Endothelial cell of umbilical vein (primary cell): ENCODE measurements at places on chromosomes 1 and 21. TPM values are rescaled to one million over a fixed set of nuclear protein-coding genes. Genes with fewer than 3 reads are reported as not detected.

The DLGAP3 gene
- 0.12 and 0.20 TPM in 2 replicates for total RNA-seq

The LCE1E gene
- not detected in 2 replicates for total RNA-seq

The PPIAL4G gene
- not detected in 2 replicates for total RNA-seq

GRCh38 chr1:21496886-21497285 lies 12.3 kb upstream of the ALPL start:
- peaks cover 18% of the 10 kb centered on the region for H3K27me3 ChIP-seq
- H3K4me1 ChIP-seq, result no peaks in the 10 kb centered on the region
- no peaks in the 10 kb centered on the region for H3K36me3 ChIP-seq
- H3K4me3 ChIP-seq, result no peak overlapping the region
- H3K27ac ChIP-seq, result no peak overlapping the region
- DNase-seq, result no peak

DNA sequence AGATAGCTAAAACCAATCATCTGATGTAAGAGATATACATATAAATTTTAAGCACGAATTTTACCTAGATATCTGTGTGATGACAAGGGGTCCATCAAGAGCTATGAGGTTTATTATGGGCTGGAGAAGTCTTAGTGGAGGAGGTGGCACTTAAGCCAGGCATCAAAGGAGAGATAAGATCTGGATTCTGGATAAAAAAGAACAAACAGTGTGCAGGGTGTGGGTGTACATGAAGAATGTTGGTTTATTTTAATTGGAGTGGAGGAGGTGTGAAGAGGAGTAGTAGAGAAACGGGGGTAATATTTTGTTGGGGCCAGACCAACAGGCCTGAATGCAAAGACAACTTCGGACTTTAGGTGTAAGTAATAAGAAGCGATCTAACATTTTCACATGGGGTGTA lies 80.6 kb downstream of the TM2D1 start:
- no peak overlapping the region for H3K27ac ChIP-seq
- peaks cover 2% of the 10 kb centered on the region for H3K4me1 ChIP-seq
- no peaks in the 10 kb centered on the region for H3K36me3 ChIP-seq
- DNase-seq, result no peak

GRCh38 chr1:172211221-172211620 lies 209.3 kb upstream of the C1orf105 start:
- DNase-seq, result no peak
- H3K4me1 ChIP-seq, result no peaks in the 10 kb centered on the region
- H3K27me3 ChIP-seq, result no peaks in the 10 kb centered on the region
- H3K36me3 ChIP-seq, result no peaks in the 10 kb centered on the region
